Tibial artery (tissue), 4 donors: ENCODE measurements at places on chromosomes 3 and 15.

- no peak overlapping the region for H3K27ac ChIP-seq
- no peak overlapping the region for H3K4me3 ChIP-seq
- DNase-seq = no peak
- no peaks in the 10 kb centered on the region for H3K36me3 ChIP-seq
- H3K27me3 ChIP-seq = no peaks in the 10 kb centered on the region
- no peaks in the 10 kb centered on the region for H3K4me1 ChIP-seq
Measured at GRCh38 chr3:51375136-51375535, 10.0 kb upstream of the MANF start.

DNA sequence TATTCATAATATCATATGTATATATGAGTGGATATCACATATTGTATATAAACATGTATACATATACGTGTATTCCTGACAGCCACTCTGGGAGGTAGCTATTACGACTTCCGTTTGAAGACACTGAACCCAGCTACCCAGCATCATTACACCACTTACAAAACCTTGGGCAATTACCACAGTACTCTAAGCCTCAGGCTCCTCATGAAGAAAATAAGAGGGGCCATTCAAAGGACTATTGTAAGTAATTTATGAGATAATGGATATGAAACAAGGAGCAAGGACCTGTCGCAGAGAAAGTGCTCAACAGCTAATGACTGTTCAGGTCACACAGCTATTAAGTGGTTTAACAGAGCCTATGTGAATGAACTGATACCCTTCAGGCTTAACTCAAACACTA lies 52.4 kb downstream of the KCNMB2 start:
- DNase-seq = no peak
- no peak overlapping the region for H3K27ac ChIP-seq
- H3K4me3 ChIP-seq = no peak overlapping the region
- no peaks in the 10 kb centered on the region for H3K27me3 ChIP-seq

DNA sequence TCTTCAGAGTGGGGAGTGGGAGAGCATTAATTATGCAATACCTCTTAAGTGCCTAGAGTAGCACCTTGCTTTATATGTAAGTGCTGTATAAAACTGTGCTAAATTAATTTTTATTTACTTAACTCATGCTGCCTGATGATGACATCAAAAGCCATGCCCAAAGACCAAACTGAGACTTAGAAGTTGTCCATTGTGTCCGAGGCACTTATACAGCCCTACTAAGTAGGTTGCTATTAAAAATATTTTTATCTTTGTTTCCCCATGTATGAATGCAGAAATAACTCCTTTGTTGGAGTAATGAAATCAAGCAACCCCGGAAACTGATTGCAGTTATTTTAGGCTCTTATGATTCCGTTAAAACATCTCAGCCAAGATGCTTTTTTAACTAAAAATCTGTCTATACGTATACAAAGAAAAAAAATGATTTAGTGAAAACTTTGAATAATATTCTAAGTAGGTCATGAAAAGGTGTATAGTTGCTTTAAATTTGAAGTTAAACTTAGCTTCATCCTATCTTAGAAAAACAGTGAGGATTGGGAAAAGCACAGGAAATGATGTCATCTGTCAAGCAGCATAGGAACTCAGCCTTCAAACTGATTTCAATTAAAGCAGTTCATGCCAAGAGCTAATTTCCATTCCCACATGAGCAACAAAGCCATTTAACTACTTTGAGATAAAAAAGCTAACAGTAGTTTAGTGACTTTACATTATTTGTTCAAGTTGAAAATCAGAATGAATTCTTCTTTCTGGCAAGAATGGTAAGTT lies 43.0 kb downstream of the FBN1 start:
- H3K36me3 ChIP-seq = peaks cover 13% of the 10 kb centered on the region
- DNase-seq = no peak
- H3K4me1 ChIP-seq = no peaks in the 10 kb centered on the region
- H3K4me3 ChIP-seq = peak overlapping the region; percentile 14

DNA sequence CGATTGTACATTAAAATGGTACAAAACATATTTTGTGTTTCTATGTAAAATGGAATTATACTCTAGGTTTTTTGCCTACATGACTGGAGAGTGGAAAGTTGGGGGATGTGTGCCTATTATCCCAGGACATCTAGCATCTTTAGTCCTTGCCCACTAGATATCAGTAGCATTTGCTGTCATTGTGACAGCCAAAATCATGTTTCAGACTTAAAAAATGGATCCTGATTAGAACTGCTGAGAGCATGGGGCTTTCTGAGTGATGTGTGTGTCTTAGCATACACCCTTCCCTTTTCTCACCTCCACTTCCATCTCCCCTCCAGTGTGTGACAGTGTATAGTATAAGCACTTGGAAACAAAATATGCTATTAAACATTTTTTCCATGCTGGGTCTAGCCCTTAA lies 13.3 kb downstream of the ARMC8 start:
- no peak overlapping the region for H3K4me3 ChIP-seq
- no peak overlapping the region for H3K27ac ChIP-seq
- DNase-seq = no peak
- no peaks in the 10 kb centered on the region for H3K4me1 ChIP-seq
- no peaks in the 10 kb centered on the region for H3K27me3 ChIP-seq

DNA sequence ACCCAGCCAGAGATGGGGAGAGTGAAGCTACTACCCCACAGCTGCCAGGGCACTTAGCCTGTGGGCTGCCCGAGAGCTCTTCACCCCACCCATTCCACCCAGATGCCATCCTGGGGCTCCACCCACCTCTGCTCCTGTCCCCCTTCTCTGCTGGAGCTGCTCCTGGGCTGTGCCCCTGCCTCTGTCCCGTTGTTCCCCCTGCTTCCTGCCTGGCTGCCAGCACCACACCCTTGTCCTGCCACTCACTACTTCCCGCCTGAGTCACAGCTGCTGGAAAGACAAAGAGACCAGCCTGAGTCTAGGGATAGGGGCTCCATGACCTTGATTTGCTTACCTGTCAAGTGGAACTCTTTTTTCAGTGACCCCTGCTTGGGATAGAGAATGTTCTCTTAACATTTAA lies 12.4 kb downstream of the GNAI2 start:
- H3K4me1 ChIP-seq = peaks cover 71% of the 10 kb centered on the region
- H3K27me3 ChIP-seq = no peaks in the 10 kb centered on the region
- H3K27ac ChIP-seq = peak overlapping the region; percentile 67
- H3K4me3 ChIP-seq = no peak overlapping the region
- H3K36me3 ChIP-seq = peaks cover 13% of the 10 kb centered on the region
- DNase-seq = peak; percentile 76

DNA sequence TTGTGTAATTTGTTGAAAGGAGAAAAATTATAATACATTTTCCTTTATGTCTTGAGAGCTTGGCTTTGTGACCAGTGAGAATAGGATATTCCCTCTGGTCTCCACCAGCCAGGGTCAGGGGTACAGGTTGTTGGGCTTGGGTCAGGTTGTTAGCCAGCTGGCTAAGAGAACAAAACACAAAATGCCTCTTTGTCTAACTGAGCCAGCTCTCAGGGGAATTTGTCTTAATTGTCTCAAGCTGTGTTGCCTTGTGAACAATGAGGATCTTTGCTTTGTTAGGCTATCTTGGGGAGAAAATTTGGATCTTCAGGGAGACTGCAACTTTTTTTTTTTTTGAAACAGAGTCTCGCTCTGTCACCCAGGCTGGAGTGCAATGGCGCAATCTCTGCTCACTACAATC lies 17.7 kb upstream of the GK5 start:
- H3K27me3 ChIP-seq = no peaks in the 10 kb centered on the region
- no peaks in the 10 kb centered on the region for H3K36me3 ChIP-seq

- no peak overlapping the region for H3K4me3 ChIP-seq
- peaks cover 27% of the 10 kb centered on the region for H3K4me1 ChIP-seq
Measured at GRCh38 chr15:68284616-68285258, 7.2 kb downstream of the FEM1B start.

DNA sequence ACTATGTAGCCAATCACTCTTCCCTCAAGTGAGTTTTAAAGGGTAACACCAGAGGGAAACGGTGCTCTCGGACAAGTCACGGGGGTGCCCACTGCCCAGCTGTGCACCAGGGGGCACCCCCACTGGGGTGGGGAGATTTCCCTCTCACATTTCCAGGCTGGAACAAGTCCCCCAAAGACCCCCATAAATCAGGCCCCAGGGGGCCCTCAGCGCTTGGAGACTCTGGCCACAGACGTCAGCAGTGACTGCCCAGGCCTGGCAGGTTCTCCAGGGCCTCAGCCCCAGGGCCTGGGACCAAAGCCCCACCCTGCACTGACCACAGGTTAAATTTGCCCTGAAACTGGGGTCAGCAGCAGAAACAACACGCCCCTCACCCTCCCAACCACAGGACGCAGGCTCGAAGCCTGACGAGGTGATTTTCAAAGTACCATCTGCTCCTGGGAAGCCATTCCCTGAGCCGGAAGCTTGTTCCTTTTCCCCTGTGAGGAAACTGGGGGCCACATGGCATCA lies 17.0 kb downstream of the XXYLT1 start:
- no peak for DNase-seq
- H3K27ac ChIP-seq = no peak overlapping the region
- no peaks in the 10 kb centered on the region for H3K27me3 ChIP-seq
- H3K36me3 ChIP-seq = no peaks in the 10 kb centered on the region

- no peak overlapping the region for H3K4me3 ChIP-seq
- no peaks in the 10 kb centered on the region for H3K36me3 ChIP-seq
- no peak overlapping the region for H3K27ac ChIP-seq
- no peak for DNase-seq
Measured at GRCh38 chr3:113092746-113093145, 102.0 kb downstream of the GTPBP8 start.
